Smooth muscle cell of the coronary artery (primary cell): ENCODE measurements at places on chromosomes 3 and 15. TPM values are rescaled to one million over a fixed set of nuclear protein-coding genes. Genes with fewer than 3 reads are reported as not detected.

Gene MOBP
- total RNA-seq, result under 0.01 TPM in 1 of 2 replicates, not detected in the other

Gene CIB2
- total RNA-seq, result 1.4 and 3.2 TPM in 2 replicates

Gene ISG20
- total RNA-seq, result 2.3 and 3.2 TPM in 2 replicates

Gene ARGFX
- total RNA-seq, result not detected in 2 replicates

Gene STARD5
- total RNA-seq, result 11.9 and 24.1 TPM in 2 replicates

Gene NOX5
- total RNA-seq, result 0.08 and 0.12 TPM in 2 replicates

Gene CHRNA7
- total RNA-seq, result 0.23 and 0.83 TPM in 2 replicates

Gene SOX2
- not detected in 2 replicates for total RNA-seq

Gene PLCD1
- total RNA-seq, result 38.8 and 39.2 TPM in 2 replicates

Gene GPR27
- total RNA-seq, result 0.08 TPM in 1 of 2 replicates, not detected in the other

Gene SPATA12
- under 0.01 and 0.23 TPM in 2 replicates for total RNA-seq

Gene BNC1
- 0.30 and 0.47 TPM in 2 replicates for total RNA-seq

Gene CALML4
- total RNA-seq, result 0.90 and 2.0 TPM in 2 replicates

Gene ZNF80
- not detected in 2 replicates for total RNA-seq

Gene CYP11A1
- 0.15 TPM in 1 of 2 replicates, not detected in the other for total RNA-seq

Gene CELF6
- total RNA-seq, result 0.15 and 0.35 TPM in 2 replicates

Gene SPINK8
- not detected in 2 replicates for total RNA-seq

Gene CEMIP
- 106 and 955 TPM in 2 replicates for total RNA-seq

Gene ILDR1
- total RNA-seq, result not detected in 2 replicates

Gene AMOTL2
- total RNA-seq, result 71.3 and 116 TPM in 2 replicates

Gene TF
- total RNA-seq, result under 0.01 and 0.30 TPM in 2 replicates

Gene CHRM5
- 0.15 TPM in 1 of 2 replicates, not detected in the other for total RNA-seq

Gene MASP1
- 5.7 and 20.2 TPM in 2 replicates for total RNA-seq

Gene ANKRD63
- not detected in 2 replicates for total RNA-seq

Gene SLC12A1
- total RNA-seq, result not detected in 2 replicates

Gene C3orf18
- total RNA-seq, result 8.4 and 13.9 TPM in 2 replicates

Gene TMIE
- total RNA-seq, result not detected in 2 replicates

Gene RLBP1
- total RNA-seq, result not detected in 2 replicates
